Upper lobe of left lung (tissue), 6 donors: ENCODE measurements at places on chromosomes 7 and 10. TPM values are rescaled to one million over a fixed set of nuclear protein-coding genes. Genes with fewer than 3 reads are reported as not detected.

Gene PI4K2A
- 29.5 TPM for total RNA-seq

Gene ADD3
- 34.1 TPM for total RNA-seq

Gene SPDYE6
- not detected for total RNA-seq

DNA sequence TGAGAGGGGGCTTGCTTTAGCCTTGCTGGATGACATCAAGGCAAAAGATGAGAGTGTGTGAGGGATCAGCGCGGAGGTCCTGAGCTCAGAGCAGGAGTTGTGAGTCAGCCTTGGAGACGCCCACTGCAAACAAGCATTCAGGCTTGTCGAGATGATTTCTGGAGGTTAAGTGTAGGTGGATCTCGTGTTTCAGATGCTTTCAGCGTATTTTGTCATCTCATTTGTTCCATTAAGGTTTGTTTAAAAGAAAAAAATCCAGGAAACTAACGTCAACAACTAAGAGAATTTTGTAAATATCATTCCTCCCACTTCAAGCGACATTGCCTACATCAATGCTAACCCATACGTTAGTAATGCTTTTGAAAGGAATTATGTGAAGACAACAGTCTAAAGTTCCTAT is 715.4 kb upstream of the NRP1 start:
- no peak overlapping the region for H3K27ac ChIP-seq
- H3K27me3 ChIP-seq, result no peaks in the 10 kb centered on the region
- no peak overlapping the region for H3K4me3 ChIP-seq
- no peak for DNase-seq
- H3K4me1 ChIP-seq, result no peaks in the 10 kb centered on the region

DNA sequence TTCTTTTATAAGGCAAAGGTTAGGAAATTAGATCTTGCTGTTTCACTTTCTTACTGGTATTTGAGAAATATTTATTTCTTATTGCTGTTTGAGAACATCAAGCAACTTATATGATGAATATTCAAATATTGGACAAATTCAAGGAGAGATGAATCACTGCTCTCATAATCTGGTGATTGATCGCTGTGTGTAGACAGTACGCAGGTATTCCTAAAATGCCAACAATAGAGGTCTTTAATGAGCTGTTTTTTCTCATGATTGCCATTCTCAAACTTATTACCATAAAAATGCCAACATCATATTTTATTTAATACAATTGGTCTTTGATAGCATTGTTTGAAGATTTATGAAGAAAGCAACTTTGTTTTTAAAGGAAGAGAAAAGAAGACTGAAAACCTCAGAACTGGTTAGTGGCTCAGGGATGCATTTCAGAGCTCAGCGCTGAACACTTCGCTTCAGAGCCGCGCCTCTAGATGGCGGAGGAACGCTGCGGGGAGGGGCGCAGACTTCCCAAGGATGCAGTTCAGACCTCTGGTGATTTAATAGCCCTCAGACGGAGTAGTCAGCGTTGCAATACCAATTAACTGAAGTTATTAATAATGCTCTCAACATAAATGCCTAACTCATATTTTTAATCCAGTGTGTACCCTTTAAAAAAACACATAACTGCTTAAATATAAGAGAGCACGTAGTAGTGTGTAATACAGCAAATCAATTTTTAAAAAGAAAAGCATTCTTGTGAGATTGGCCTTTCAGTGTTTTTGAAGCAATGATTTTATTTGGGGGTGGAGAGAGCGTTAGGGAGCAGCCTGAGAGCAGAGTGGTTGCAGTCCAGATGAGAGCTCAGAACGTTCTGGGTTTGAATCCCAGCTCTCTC is 38.5 kb upstream of the STEAP4 start:
- no peak overlapping the region for H3K4me3 ChIP-seq
- peak; percentile 75 for DNase-seq
- no peaks in the 10 kb centered on the region for H3K27me3 ChIP-seq
- H3K36me3 ChIP-seq, result no peaks in the 10 kb centered on the region
- no peaks in the 10 kb centered on the region for H3K4me1 ChIP-seq
